ENCODE measurements at places on chromosomes 7 and 10.

GRCh38 chr10:24651923-24652322 lies 71.8 kb downstream of the ARHGAP21 start:
- DNase-seq: no peak

DNA sequence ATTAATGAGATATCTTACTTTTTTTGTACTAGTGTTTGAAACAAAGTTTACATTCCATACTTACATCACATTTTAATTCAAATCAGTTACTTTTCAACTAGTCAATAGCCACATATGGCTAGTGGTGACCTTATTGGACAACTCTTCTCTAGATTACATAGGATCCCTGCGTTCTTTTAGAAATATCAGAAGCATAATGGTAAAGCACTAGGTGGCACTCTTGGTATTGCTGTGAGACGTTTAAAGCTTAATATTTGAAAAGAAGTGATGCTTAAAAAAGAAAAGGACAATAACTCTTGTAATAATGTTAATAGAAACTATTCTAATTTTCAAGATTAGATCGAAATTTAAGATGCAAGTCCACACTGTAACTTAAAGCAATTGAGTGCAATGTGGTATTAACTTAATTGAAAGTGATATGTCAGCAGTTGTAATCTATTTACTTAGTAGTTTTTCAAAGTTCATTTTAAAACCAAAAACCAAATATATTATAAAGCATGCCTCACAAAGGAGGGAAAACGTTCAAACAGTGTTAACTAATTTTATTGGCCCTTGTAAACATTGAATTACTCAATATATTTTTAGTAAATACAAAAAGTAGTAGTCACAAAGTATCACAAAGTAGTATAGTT lies 339.1 kb downstream of the ATRNL1 start:
- DNase-seq: peak; percentile 1

GRCh38 chr10:99523251-99523773 lies 9.4 kb upstream of the NKX2-3 start:
- no peak for DNase-seq

- DNase-seq: no peak
Observed at GRCh38 chr7:136958016-136958415, 89.6 kb downstream of the CHRM2 start.

GRCh38 chr10:101367569-101368453 lies 13.8 kb downstream of the BTRC start:
- DNase-seq: no peak

DNA sequence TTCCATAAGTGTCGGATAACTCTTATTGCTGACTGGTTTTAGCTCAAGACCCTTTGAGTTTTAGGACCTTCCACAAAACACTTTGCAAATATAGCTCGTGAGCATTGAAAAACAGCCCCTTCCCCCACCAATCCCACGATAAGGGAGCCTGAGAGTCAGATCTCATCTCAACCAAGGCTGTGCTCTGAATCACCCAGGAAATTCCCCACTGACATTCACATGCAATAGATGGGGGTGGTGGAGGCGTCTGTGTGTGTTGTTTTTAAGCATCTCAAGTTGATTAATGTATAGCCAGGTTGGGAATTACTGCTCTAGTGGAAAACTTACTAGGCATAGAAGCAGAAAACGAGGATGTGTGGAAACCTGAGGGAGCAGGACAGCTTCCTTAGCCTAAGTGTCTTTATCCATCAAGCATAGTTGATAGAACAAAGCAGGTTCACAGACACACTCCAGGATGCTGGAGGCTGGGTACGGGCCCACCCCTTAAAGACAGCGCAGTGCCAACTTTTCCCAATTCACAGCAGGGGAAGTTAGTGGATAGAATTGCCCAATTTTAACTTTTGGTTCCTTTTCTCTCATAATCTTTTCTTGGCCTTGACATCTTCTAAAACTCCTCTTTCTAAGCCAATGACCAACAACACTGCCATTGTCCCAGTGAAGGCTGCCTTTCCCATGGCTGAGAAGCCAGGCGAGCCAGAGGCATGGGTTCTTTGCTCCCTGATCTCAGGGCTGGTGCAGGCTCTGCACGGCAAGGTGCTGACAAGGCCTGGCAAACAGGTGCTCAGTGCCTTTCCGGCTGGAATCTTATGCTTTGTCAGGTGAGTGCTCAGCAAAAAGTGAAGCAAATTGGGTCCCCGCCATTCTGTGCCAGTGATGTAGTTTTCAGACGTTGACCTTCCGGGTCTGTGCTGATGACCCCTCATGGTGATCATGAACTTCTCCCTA lies 98.5 kb upstream of the INSIG1 start:
- DNase-seq: no peak

DNA sequence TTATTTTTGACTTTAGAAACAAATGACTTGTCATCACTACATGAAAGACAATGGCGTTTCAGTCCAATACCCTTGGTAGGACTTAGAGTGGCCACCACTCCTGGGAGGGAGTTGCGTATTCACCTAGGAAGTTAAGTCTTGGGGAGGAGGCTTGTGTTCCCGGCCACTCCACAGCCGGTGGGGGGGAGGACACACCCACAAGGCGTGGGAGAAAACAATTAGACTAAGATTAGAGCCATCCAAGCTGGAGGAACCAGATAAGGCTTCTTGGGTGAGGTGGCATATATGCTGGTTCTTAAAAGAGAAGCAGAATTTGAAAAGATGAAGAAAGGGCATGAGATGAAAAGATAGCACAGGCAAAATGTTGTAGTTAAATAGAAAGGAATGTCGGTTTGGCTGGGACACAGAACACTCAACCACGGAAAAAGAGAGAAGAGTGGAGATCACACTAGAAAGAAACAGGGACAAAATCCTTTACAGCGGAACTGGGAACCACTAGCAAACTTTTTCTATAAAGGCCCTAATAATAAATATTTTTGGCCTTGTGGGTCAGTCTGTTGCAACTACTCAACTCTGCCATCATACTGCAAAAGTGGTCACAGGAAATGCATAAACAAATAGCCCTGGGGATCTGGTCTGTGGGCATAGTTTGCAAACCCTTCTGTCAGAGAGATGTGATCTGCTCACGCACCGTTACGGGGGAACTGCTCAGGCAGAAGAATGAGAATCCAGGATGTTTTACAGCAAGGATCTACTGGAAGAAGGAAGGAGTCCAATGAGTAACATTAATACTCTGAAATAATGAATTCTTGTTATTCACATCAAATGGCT lies 651.8 kb downstream of the PARD3 start:
- no peak for DNase-seq

DNA sequence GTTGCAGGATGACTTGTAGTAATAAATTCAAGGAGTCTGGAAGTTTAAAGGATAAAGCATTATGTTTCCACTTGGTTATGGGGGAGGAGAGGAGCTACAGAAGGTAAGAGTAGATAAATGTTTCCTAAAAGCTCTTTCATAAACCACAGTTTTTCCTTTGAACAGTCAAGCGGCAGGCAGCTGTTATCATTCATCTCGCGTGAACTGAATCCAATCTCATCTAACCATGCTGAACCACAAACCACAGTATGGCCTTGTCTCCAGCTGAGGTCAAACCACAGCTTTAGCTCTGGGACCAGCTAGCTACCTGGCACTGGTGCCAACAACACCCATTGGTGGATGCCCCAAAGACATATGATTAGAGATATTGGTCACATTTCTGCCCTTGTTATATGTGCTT lies 63.3 kb downstream of the NOC3L start:
- DNase-seq: peak; percentile 46

- DNase-seq: no peak
Observed at GRCh38 chr10:58019863-58020537, 247.7 kb downstream of the IPMK start.

All from GM04504 (cell line).